KG1 (cell line): ENCODE measurements at places on chromosomes 11 and 22.

- peak; percentile 26 for DNase-seq
These were observed 56.0 kb upstream of the BID start for GRCh38 chr22:17830043-17830961.

GRCh38 chr22:24707470-24707801 is 67.1 kb downstream of the PIWIL3 start:
- DNase-seq, result no peak

DNA sequence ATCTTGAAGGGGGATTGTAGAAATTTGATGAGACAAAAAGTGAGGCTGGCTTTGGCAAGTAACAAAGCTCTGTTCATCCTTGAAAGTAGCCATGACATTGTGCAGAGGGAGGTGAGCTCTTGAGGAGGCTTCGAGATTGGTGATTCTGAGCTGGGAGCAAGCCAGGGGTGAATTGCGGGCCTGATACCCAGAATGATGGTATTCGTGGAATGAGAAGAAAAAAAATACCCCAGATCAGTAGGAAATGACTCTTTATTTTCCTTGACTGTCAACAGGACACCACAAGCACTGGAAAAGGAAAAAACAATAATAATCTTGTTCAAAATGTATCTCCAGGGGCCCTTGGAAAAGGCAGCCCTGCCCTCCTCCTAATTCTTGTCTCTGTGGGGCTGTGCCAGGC is 62.7 kb downstream of the TSPAN18 start:
- DNase-seq, result no peak

GRCh38 chr11:17208257-17208999 is 642 bp upstream of the PIK3C2A start:
- peak; percentile 58 for DNase-seq

GRCh38 chr11:17401841-17402240 is 13.4 kb upstream of the KCNJ11 start:
- DNase-seq, result no peak

GRCh38 chr11:131993246-131993645 is 622.8 kb downstream of the NTM start:
- no peak for DNase-seq

DNA sequence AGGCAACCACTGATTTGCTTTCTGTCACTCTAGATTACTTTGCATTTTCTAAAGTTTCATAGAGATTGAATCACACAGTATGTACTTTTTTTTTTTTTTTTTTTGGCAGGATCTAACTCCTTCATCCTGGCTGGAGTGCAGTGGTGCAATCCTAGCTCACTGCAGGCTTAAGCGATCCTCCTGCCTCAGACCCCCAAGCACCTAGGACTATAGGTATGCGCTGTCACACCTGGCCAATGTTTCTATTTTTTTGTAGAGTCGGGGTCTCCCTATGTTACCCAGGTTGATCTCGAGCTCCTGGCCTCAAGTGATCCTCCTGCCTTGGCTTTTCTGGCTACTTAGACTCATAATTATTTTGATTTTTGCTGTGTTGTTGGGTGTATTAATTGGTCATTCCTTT is 294.6 kb upstream of the CTSC start:
- DNase-seq, result no peak

- no peak for DNase-seq
These were observed 14.8 kb downstream of the LGALS12 start for GRCh38 chr11:63520606-63521170.

GRCh38 chr11:90448256-90448655 is 225.4 kb upstream of the CHORDC1 start:
- DNase-seq, result no peak

GRCh38 chr11:36146437-36146836 is 142.8 kb downstream of the COMMD9 start:
- DNase-seq, result no peak

DNA sequence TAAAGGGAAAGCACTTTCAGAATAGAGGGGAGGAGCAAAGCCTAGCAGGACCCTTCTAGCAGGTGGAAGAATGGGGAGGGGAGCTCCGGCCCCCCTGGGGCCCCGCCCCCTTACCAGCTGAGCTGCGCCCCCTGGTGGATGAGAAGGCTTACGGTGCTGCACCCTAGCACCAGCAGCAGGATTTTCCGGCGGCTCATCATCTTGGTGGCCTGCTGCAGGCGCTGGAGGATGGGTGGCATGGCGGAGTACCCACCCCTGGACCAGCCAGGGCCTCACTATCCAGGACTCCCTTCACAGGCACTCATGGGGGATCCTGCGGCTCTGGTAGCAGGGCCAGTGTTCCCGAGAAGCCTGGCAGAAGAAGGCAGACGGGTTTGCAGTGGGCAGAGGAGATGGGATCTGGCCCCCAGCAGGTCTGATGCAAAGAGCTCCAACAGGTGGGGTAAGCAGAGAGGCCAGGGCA is 3.8 kb downstream of the GAL3ST3 start:
- peak; percentile 80 for DNase-seq

GRCh38 chr22:47157486-47158270 is 395.2 kb downstream of the TBC1D22A start:
- DNase-seq, result no peak

- no peak for DNase-seq
These were observed 8.0 kb upstream of the RRAS2 start for GRCh38 chr11:14366936-14367335.

GRCh38 chr22:20017622-20017958 is 967 bp upstream of the ARVCF start:
- no peak for DNase-seq

DNA sequence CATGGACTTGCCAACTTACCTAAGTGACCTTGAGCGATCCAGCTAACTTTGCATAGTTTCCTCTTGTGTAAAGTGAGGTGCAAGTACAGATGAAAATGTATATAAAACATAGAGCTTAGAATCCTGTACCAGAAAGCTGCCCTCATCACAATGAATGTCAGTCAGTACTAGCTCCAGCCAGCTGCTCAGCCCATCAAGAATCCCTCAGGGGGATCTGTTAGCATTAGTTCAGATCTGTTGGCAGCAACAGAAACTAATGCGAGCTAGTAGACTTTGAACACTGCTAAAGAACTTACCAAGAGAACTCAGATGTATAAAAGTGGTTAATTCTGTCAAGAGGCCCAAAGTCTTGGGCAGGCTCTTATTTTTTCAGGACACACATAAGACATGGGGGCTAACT is 6.3 kb upstream of the C11orf91 start:
- no peak for DNase-seq

DNA sequence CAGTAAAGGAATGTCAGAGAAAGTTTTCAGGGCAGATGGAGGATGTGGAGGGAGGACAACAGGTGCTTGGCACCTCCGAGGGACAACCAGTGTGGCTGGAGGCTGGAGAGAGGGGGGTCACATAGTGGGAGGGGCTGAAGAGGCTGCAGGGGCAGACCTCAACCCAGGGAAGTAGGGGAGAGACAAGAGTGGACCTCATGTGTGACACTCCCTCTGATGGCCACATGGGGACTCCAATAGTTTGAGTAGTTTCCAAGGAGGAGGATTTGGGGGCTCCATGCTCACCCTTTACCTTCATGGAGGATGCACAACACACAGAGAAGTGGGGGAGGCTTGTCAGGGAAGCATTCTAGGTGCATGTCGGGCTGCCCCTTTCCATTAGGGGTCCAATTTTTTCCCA is 35.1 kb upstream of the ASPHD2 start:
- DNase-seq, result no peak

- DNase-seq, result no peak
These were observed 108.1 kb downstream of the TSPAN18 start for GRCh38 chr11:44834846-44835245.

GRCh38 chr11:62372871-62373270 is 35.6 kb downstream of the ASRGL1 start:
- no peak for DNase-seq

DNA sequence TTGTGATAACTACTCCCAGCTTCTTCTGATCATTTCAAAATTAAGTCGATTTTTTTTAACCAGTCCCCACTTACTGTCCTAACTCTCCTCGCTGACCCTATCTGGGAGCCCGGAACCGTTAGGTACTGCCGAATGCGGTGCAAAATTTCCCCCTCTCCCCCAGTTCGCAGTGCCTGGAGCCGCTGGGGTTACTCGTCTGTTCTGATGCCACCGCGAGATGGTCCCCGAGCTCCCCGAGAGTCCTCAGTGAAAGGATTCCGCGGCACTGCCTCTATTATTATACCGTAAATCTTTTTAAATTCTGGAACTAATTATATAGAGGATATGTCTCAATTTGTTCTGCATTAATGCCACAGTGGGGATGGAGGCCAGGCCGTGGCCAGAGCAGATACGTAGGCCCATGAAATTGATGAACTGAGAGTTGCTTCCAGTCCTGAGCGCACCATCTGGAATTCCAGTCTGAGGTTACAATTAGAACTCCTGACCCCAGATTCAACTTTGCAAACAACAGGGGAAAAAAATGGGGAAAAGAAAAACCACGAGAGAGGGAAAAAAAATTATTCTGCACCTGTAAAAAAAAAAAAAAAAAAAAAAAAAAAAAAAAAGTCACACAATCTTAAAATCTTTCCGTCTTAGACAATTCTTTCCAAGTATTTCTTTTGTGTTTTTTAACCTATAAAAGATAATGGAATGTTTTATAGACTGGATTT is 4.3 kb upstream of the WT1 start:
- no peak for DNase-seq

GRCh38 chr11:91396236-91397133 is 828.1 kb upstream of the FAT3 start:
- DNase-seq, result no peak

- no peak for DNase-seq
These were observed 300.2 kb downstream of the MN1 start for GRCh38 chr22:27501191-27501936.

GRCh38 chr11:130439160-130439519 is 9.3 kb upstream of the ADAMTS15 start:
- DNase-seq, result peak; percentile 60

- DNase-seq, result no peak
These were observed 52.5 kb upstream of the TTC12 start for GRCh38 chr11:113261709-113262475.

DNA sequence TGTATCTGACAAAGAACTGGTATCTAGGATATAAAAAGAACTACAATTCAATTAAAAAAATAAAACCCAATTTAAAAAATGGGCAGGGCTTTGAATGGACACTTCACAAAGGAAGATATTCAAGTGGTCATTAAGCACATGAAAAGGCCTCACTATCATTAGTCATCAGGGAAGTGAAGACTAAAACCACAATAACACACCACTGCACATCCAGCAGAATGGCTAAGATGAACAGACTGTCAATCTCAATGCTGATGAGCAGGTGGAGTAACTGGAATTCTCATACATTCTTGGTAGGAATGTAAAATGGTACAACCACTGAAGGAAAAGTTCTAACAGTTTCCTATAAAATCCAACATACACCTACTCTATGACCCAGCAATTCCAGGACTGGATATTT is 8.9 kb downstream of the HPS4 start:
- no peak for DNase-seq

DNA sequence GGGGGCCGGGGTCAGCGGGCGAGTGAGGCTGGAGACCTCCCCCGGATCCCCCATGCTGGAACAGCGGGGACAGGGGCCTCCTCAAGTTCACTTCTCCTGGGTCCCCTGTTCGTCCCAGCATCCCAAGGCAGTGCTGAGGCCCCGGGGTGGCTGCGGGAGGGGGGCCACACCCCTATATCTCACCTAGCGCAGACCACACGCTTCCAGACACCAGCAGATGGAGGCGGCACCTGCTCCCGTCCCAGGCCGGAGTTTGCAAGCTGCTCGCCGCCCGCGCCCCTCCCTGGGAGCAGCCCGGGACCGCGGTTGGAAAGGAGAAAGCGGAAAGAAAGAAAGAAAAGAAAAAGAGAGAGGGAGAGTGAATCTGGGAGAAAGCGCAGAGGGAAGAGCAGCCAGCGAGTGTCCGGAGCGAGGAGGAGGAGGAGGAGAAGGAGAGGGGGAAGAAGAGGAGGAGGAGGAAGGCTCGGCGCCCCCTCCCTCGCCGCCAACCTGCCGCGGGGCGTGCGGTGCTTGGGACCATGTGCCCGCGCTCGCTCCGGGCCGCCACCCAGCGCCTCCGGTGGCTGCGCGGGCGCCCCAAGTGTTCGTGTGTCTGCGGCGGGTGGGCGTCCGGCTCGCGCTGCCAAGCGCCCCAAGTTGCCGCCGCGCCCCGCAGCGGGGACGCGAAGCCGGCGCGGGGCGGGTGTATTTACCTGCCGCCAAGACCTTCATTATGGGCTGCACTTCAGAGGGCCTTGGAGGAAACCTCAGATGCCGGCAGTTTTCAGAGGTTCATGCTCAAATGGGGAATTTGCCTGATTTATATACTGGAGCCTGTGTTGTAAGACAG is at the start of gene LIF:
Gene LIF (minus strand): TSS at position 775 of the 829 bp plus-strand sequence. CDS start 64 bp downstream, at position 711.
- DNase-seq, result no peak

DNA sequence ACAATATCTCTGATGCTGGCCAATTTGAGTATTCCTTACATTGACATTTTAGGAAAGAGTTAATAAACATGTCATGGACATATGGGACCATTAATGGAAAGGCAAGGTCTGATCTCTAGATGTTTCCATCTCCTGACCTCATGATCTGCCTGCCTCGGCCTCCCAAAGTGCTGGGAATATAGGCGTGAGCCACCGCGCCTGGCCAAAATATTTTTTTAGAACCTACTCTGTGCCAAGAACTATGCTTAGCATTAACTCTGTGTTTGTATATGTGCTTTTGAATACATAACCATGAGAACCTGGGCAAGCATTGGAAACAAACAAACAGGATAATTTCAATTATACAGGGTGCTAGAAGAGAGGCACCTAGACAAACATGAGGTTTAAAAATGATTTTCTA is 123.2 kb downstream of the ATG16L2 start:
- DNase-seq, result no peak

DNA sequence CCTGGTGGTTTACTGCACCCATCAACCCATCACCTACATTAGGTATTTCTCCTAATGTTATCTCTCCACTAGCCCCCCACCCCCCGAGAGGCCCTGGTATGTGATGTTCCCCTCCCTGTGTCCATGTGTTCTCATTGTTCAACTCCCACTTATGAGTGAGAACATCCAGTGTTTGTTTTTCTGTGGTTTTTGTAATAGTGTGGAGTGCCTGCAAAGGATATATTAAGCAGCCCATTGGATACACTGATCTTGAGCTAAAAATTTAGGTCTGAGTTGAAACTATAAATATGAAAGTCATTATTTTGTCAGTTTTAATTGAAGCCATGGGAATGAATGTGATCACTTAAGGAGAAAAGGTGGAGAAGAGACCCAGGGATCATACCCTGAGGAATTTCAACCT is 23.0 kb downstream of the MRPL48 start:
- no peak for DNase-seq

DNA sequence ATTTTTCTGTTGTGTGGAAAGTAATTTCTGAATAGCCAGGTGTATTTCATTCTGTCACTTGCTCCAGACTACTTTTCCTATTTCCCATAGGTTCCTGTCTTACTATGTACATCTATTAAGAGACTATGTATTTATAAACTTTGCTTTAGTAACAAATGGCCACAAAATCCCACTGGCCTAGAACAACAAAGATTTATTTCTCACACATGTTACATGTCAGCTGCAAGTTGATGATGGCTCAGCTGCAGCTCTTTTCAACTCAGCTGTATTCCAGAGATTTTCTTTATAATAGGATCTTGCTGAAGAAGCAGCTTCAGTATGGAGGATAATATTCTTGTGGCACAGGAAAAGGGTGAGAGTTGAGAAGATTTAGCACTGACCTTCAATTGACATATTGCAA is 539.6 kb upstream of the LRRC4C start:
- DNase-seq, result no peak

GRCh38 chr11:12762696-12763324 is 88.6 kb downstream of the TEAD1 start:
- DNase-seq, result no peak

- DNase-seq, result no peak
These were observed 627 bp downstream of the ASCL2 start for GRCh38 chr11:2269601-2270321.
